ENCODE measurements at places on chromosomes 2 and 18.

- DNase-seq: no peak
Measured at GRCh38 chr2:159096901-159097300, 128.5 kb downstream of the TANC1 start.

DNA sequence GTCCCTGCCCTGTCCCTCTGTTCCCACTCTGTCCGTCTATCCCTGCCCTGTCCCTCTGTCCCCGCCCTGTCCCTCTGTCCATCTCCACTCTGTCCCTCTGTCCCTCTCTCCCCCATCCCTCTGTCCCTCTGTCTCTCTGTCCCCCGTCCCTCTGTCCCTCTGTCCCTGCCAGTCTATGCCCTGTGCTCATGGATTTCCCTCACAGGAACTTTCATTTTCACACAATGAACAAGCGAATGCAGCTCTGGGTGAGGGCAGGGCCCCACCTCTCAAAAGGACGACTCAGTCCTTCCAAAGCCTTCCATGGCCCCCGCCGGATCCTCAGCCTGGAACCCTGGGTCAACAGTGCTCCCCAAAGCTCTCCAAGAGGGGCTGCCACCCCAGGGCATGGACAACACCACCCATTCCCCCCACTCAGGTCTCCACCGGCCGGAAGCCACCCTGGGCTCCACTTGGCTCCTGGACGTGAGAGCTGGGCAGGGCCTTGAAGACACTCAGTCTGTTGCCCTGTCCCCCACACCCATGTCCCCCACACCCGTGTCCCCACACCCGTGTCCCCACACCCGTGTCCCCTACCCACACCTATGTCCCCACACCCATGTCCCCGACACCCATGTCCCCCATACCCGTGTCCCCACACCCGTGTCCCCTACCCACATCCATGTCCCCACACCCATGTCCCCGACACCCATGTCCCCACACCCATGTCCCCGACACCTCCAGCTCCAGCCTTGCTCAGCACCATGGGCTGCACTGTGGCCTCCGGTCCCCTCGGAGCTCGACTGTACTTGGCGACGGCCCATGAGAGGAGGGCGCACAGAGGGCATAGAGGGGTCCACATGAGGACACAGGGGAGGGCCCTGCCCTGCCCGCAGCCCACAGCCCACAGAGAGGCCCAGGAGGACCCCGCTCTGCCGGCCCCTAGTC is 156.0 kb downstream of the PXDN start:
- no peak for DNase-seq

DNA sequence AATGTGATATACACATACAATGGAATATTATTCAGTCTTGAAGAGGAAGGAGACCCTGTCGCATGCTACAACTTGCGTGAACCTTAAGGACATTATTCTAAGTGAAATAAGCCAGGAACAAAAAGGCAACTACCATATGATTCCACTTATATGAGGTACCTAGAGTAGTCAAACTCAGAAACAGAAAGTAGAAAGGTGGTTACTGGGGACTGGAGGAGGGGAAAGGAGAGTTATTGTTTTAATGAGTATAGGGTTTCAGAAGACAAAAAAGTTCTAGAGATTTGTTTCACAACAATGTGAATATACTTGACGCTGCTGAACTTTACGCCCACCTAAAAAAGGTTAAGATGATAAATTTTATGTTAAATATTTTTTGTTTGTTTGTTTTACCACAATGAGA is 47.0 kb downstream of the CXCR4 start:
- no peak for DNase-seq

- DNase-seq: no peak
Measured at GRCh38 chr2:68989035-68989434, 14.6 kb downstream of the GKN1 start.

- no peak for DNase-seq
Measured at GRCh38 chr18:61988100-61988499, 95.3 kb upstream of the RNF152 start.

GRCh38 chr2:128275498-128276045 is 43.1 kb downstream of the HS6ST1 start:
- no peak for DNase-seq

Data from stimulated activated CD4-positive, alpha-beta T cell treated with anti-CD3 and anti-CD28 coated beads, Interleukin-4, amount 100 ng/mL, for 24 hours (primary cell).